ENCODE measurements at places on chromosomes 12 and 14.

DNA sequence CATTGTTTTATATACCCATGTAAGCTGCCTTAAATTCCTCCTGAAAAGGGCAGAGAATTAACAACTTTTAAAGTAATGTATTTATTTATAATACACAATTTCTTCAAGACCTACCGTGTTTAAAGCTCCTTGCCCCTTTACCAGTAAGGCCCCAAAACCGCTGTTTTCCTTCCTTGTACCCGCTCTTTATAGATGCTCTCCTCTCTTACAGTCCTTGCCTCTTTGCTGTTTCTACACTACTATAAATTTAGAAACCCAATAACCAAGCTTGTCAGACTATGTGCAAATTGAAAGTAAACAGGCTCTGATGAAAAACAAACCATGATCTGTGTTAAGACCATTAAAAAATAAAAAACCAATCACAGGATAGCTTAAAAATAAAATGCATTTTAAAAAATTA, 3.9 kb downstream of the MPHOSPH9 start:
- DNase-seq: no peak

- DNase-seq: no peak
These were observed 89.2 kb downstream of the OTOGL start for GRCh38 chr12:80188576-80188975.

GRCh38 chr14:51960866-51961265, 28.5 kb upstream of the RTRAF start:
- DNase-seq: no peak

DNA sequence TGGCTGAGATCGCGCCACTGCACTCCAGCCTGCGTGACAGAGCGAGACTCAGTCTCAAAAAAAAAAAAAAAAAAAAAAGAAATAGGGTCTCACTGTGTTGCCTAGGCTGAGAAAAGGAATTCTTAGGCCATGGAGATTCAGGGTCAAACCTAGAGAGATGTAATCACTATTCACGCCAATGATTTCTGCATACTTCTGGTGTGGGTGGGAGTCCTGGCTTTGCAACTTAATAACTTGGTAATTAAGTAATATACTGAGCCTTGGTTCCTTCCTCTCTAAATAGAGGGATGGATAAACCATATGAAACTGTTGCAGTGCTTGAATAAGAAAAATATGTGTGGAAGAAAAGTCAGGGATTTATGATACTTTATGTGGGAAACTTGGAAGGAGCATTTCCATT, 2.7 kb downstream of the ZNF410 start:
- DNase-seq: no peak

DNA sequence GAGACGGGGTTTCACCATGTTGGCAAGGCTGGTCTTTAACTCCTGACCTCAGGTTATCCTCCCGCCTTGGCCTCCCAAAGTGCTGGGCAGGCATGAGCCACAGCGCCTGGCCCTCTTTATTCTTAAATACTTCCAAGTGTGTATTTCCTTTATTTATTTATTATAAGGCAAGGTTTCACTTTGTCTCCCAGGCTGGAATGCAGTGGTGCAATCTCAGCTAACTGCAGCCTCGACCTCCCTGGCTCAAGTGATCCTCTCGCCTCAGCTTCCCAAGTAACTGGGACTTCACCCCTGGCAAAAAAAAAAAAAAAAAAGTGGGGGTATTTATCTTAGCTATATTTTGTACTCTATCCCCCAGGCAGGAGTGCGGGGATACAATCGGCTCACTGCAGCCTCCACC, 6.8 kb downstream of the FAM216A start:
- DNase-seq: no peak

DNA sequence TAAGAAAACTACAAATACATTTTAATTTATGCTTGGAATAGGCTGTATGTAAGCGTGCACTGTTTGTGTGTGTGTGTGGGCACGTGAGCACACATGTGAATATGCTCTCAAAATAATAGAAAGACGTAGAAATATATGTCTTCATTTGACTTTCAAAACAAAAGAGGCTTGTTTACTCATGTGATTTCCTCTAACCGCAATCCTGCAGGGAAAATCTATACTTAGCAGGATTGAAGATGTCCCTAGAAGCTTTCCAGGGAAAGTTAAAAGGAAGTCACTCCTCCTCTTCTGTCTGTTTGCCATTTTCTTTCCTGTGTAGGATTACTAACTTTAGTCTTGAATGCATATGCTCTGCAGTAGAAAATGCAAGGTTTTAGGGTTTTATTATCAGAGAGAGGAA, 404.7 kb downstream of the MDGA2 start:
- DNase-seq: no peak

DNA sequence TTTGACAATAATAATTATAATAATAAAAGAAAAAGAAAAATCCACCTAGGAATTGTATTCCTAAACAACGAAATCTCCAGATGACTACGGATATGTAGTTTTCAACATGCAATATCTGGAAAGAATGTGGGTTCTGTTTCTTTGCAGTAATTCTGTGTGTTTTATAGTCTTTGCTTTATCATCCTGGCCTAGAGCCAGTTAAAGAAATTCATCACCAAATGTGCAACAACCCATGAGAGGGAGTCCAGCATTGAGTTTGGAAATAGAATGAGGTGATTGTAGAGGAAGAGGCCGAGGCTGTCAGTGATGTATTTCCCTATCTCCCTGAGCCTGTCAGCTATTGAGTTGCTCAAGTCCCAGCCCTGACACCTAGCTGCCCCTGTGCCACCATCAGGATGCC, 200.5 kb upstream of the DCN start:
- DNase-seq: no peak

DNA sequence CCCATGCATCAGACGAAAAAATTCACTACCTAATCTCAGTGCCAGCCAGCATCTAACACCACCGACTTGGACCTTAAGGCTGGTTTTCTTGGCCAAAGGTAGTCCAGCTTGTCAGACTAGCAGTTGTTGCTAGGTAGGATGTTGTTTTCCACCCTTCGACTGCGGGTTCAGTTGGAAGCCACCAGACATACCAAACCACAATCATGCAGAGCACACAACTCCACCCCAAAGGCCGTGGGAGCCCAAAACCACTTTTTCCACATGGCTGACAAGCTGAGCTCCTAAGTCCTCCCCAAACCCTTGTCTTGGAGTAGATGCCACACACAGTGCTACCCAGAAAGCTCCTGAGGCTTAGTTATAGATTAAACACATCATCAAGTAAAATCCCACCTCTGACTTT, 46.8 kb downstream of the LRIG3 start:
- no peak for DNase-seq

GRCh38 chr12:55074806-55075205, 51.4 kb upstream of the OR9K2 start:
- DNase-seq: no peak

GRCh38 chr14:52464175-52464574, 88.1 kb downstream of the TXNDC16 start:
- DNase-seq: no peak

DNA sequence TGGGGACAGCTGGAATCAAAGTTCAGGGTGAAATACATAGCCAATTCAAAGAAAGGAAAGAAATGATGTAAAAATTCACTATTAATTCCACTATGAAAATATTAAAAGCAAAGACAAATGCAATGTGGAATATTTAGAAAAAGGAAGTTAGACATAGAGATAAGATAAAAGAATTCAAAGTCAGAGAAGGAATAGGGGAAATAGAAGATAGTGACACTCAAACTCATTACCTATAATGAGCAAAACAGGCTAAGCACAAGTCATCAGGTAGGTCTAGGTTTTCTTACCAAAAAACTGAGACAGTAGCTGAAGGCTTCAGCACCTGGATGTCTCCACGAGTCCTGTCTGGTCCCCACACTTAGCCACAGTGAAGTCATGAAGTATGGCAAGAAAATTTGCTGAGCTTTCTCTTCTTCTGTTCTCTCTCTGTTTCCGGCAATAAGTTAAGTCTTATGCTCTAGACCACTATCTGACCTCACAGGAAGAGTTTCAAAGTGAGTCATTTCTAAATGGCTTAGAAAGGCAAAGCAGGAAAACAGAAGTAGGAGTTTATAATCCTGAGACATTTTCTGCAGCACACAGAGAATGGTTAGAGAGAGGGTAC, at the start of gene C3AR1:
Gene C3AR1, minus strand, starts transcription at position 369 of the 604 bp plus-strand sequence. CDS start 6,174 bp downstream, outside the sequence.
- DNase-seq: no peak

GRCh38 chr12:50842637-50843493, at the start of gene TMPRSS12:
Gene TMPRSS12 (plus strand): TSS chr12:50842926. CDS start chr12:50842965, 39 bp downstream.
- no peak for DNase-seq

DNA sequence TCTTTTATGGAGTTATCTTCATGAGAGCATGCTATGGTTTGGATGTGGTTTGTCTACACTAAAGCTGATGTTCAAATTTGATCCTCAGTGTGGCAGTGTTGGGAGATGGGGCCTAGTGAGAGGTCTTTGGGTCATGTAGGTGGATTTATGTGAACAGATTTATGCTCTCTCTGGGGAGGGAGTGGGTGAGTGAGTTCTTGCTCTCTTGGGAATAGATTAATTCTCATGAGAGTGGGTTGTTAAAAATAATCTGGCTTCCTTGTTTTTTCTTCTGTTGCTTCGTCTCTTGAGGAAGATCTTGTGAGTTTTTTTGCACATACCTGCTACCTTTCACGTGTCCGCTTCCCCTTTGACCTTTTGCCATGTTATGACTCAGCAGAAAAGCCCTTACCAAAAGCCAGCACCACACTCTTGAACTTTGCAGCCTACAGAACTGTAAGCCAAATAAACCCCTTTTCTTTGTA, 20.5 kb downstream of the DERA start:
- no peak for DNase-seq

DNA sequence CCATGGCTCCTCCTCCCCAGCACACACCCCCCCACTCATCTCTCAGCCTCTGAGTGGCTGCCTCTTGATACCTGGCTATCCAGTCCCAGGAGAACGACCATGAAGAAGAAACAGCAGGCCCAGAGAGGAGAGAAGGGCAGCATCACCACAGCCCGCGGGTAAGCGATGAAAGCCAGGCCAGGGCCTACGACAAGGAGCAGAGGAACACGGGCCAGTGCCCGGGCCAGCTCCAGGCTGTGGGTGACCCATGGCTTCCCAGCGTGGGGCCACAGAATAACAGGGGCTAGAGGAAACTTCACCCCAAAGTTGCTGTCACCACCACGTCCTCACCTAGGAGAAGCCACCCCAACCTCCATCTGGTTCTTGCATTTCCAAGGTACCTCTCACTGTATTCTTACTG, 10.4 kb upstream of the SLC6A12 start:
- no peak for DNase-seq

Data from SHP77 (cell line).